ENCODE measurements at places on chromosomes 2 and 18. TPM values are rescaled to one million over a fixed set of nuclear protein-coding genes. Genes with fewer than 3 reads are reported as not detected.

GRCh38 chr18:80246445-80247392, 595 bp downstream of the PARD6G start:
- no peaks in the 10 kb centered on the region for H3K36me3 ChIP-seq
- H3K4me1 ChIP-seq = peaks cover 4% of the 10 kb centered on the region
- H3K4me3 ChIP-seq = peak overlapping the region; percentile 90
- DNase-seq = peak; percentile 23

DNA sequence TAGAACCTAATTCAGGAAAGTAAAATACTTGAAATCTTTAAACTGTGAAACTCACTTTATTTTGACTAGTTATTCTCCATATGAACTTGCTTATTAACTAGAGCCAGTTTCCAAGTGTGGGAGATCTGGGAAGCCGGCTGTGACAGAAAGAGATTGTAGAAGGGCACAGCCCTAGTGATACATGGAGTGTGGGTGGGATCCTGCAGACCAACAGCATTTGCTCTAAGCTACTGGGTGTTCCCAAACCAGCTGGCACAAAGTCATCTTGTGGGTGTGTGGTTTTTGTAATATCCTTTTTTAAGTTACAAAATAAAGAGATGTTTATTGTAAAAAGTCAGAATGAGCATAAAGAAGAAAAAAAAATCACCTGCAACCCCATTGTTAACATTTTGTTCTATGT, 3.4 kb downstream of the DUSP19 start:
- DNase-seq = no peak
- no peaks in the 10 kb centered on the region for H3K36me3 ChIP-seq
- peaks cover 4% of the 10 kb centered on the region for H3K4me1 ChIP-seq
- no peak overlapping the region for H3K4me3 ChIP-seq
- H3K27me3 ChIP-seq = no peaks in the 10 kb centered on the region

GRCh38 chr2:100321866-100322820, at the start of gene LONRF2:
Gene LONRF2 (minus strand): TSS chr2:100322501. CDS start chr2:100322093, 408 bp downstream.
- peak; percentile 76 for DNase-seq
- peak within 1 kb of the TSS; percentile 94 for H3K27ac ChIP-seq
- H3K4me1 ChIP-seq = no peaks in the 10 kb centered on the region
- H3K4me3 ChIP-seq = peak within 1 kb of the TSS; percentile 73
- no peaks in the 10 kb centered on the region for H3K36me3 ChIP-seq

The FBXO48 gene
- polyA plus RNA-seq = 2.8 TPM

The GPAT2 gene
- 0.90 TPM for polyA plus RNA-seq

The SERPINB3 gene
- not detected for polyA plus RNA-seq

The CCDC138 gene
- polyA plus RNA-seq = 1.0 TPM

DNA sequence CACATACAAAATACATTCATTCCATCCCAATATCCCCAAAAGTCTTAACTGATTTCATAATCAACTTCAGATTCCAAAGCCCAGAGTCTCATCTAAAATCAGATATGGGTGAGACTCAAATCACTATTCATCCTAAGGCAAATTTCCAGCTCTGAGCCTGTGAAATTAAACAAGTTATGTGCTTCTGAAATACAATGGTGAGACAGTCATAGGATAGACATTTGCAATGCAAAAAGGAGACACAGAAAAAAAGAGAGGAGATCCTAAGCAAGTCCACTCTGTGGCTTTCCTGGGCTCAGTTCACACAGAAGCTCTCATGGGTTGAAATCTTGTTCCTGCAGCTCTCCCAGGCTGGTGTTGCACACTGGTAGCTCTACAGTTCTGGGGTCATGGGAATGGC, 18.3 kb downstream of the ZNF892 start:
- no peaks in the 10 kb centered on the region for H3K36me3 ChIP-seq
- no peak overlapping the region for H3K4me3 ChIP-seq
- no peaks in the 10 kb centered on the region for H3K27me3 ChIP-seq
- DNase-seq = no peak
- H3K27ac ChIP-seq = no peak overlapping the region

The ATG9A gene
- 37.6 TPM for polyA plus RNA-seq

DNA sequence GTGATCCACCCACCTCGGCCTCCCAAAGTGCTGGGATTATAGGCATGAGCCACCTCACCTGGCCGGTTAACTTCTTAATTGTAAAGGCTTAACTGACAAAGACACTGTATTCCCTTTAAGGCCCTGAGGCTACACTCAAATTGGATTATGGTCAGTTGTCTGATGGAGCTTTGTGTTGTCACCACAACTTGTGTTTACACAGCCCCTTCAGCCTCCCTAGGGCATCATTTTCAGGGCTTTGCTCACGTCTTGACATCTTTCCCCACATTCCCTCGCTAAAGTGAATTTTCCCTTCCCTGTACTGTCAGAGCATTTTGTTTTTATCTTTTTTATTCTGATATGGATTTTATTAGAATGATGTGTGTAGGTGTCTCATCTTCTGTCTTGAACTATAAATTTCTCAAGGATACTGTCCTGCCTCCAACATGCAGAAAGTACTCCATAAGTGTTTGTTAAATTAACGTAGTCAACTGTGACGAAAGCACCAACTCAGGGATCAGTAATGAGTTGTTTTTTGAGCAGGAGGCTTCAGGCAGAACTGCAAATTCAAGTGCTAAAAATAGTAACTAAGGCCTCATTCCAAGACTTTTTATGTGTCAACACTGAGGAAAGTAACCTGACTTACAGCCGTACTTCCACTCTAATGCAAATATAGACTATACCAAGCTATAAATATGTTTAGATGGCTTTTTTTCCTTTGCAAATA, 77.1 kb upstream of the NARS1 start:
- no peaks in the 10 kb centered on the region for H3K27me3 ChIP-seq
- peaks cover 9% of the 10 kb centered on the region for H3K4me1 ChIP-seq
- peak overlapping the region; percentile 53 for H3K27ac ChIP-seq
- no peaks in the 10 kb centered on the region for H3K36me3 ChIP-seq
- no peak overlapping the region for H3K4me3 ChIP-seq

The POTEC gene
- polyA plus RNA-seq = not detected

GRCh38 chr2:155368934-155369333, 670.4 kb downstream of the KCNJ3 start:
- DNase-seq = no peak
- no peaks in the 10 kb centered on the region for H3K36me3 ChIP-seq
- no peaks in the 10 kb centered on the region for H3K27me3 ChIP-seq
- no peaks in the 10 kb centered on the region for H3K4me1 ChIP-seq
- no peak overlapping the region for H3K4me3 ChIP-seq
- H3K27ac ChIP-seq = no peak overlapping the region

The ASPRV1 gene
- 2.8 TPM for polyA plus RNA-seq

- H3K36me3 ChIP-seq = no peaks in the 10 kb centered on the region
- H3K27ac ChIP-seq = no peak overlapping the region
- H3K27me3 ChIP-seq = no peaks in the 10 kb centered on the region
- no peak for DNase-seq
- H3K4me3 ChIP-seq = no peak overlapping the region
Measured at GRCh38 chr18:519019-519879, 18.7 kb upstream of the COLEC12 start.

The TFCP2L1 gene
- 0.97 TPM for polyA plus RNA-seq

The SLC23A3 gene
- polyA plus RNA-seq = 4.3 TPM

DNA sequence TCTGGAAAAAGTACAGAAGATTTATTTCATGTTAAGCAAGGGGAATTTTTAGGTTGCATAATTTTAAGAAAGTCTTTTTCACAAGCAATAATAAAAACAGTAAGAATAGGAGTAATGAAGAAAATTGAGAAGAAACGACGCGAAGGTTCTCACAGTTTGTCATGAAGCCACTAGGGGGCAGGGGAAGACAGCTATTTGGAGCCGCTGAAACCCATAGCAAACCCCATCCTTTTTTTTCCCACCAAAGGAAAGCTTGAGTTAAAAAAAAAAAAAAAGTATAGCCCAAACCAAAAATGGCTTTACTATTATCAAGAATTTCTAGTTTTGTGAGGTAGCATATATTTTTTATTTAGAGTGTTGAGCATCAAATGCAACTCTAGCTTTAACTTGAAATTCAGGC, 300.9 kb downstream of the PHLPP1 start:
- no peak overlapping the region for H3K27ac ChIP-seq
- H3K36me3 ChIP-seq = no peaks in the 10 kb centered on the region
- H3K27me3 ChIP-seq = no peaks in the 10 kb centered on the region
- no peaks in the 10 kb centered on the region for H3K4me1 ChIP-seq
- H3K4me3 ChIP-seq = no peak overlapping the region
- DNase-seq = peak; percentile 79

The SLC9A4 gene
- not detected for polyA plus RNA-seq

DNA sequence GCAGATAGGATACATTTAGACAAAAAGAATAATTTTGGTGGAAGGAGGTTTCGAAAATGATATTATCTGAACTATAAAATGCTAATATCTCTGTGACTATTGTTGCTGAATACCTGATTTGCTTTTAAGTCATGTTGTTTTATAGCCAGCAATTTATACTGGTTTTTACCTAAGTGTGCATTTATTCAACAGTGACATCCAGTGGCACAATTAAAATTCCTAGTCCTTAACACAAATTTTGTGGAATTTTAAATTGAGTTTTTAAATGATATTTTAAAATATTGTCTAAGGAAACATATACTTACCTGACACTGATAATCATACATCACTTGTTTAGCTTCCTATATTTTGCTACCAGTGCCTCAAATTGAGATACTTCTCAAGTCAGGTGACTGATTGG, 144.8 kb downstream of the ARHGAP28 start:
- H3K27me3 ChIP-seq = no peaks in the 10 kb centered on the region
- H3K36me3 ChIP-seq = no peaks in the 10 kb centered on the region
- H3K4me3 ChIP-seq = no peak overlapping the region
- H3K4me1 ChIP-seq = no peaks in the 10 kb centered on the region
- H3K27ac ChIP-seq = no peak overlapping the region

- no peaks in the 10 kb centered on the region for H3K36me3 ChIP-seq
- H3K4me1 ChIP-seq = no peaks in the 10 kb centered on the region
- H3K27me3 ChIP-seq = no peaks in the 10 kb centered on the region
Measured at GRCh38 chr2:236673126-236673822, 103.6 kb downstream of the ACKR3 start.

- H3K36me3 ChIP-seq = no peaks in the 10 kb centered on the region
- peak; percentile 29 for DNase-seq
- H3K27ac ChIP-seq = peak overlapping the region; percentile 79
- H3K4me1 ChIP-seq = peaks cover 6% of the 10 kb centered on the region
- no peaks in the 10 kb centered on the region for H3K27me3 ChIP-seq
- no peak overlapping the region for H3K4me3 ChIP-seq
Measured at GRCh38 chr18:57587098-57587661, 678 bp upstream of the FECH start.

The CCL20 gene
- polyA plus RNA-seq = 0.80 TPM

DNA sequence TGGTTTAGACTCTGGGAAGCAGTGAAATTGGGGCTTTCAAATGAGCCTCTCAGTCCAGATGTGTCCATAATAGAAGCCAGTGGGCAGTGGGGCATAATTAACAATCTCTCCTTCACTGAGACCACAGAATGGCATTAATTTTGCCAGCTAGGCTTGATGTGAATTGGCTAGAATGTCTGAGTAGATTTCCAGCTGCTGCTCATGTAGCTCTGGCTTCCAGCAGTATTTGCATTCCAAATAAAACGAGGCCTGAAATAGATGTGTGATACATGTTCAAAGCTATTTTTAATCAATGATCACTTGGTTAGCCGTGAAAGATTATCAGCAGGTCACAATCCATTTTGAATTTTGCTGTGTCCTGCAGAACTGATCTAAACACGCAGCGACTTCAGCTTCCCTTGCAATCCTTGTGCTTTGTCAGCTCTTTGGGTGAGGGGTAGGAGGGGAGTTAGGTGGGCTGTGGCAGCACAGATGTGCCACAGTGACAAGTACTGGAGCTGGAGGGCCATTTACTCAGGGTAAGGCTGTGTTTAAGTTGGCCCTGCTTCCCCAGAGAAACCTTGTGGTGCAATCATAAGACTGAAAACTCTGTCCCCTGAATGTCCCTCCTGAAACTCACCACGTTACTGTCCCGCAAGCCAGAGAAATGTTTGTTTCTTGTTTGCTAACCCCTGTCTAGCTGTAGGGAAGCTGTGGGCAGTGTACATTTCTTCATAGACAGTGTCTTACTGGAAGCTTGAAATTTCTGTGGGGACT, 56.9 kb upstream of the TMEM178A start:
- no peaks in the 10 kb centered on the region for H3K36me3 ChIP-seq
- no peak overlapping the region for H3K4me3 ChIP-seq
- H3K27ac ChIP-seq = no peak overlapping the region

DNA sequence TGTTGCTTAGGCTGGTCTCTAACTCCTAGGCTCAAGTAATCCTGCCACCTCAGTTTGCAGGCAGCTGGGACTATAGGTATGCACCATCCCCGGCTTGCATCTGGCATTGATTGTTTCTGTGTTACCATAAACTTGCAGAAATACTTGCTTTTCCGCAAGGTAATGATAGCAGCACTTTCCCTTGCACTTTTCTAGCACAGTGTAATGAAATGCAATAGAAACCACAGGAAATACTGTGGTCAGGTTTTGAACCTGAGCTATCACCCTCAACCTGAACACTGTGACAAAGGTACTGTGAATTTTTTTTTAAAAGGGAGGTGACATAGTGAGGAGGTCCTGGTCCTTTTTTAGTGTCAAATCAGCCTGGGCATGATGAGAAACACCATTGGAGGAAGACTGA, 38.3 kb downstream of the DHRS9 start:
- no peaks in the 10 kb centered on the region for H3K4me1 ChIP-seq
- H3K4me3 ChIP-seq = no peak overlapping the region
- DNase-seq = no peak
- H3K27ac ChIP-seq = no peak overlapping the region
- no peaks in the 10 kb centered on the region for H3K36me3 ChIP-seq

The VWC2L gene
- not detected for polyA plus RNA-seq

The FRZB gene
- 2.5 TPM for polyA plus RNA-seq

The NEB gene
- polyA plus RNA-seq = 3.0 TPM

DNA sequence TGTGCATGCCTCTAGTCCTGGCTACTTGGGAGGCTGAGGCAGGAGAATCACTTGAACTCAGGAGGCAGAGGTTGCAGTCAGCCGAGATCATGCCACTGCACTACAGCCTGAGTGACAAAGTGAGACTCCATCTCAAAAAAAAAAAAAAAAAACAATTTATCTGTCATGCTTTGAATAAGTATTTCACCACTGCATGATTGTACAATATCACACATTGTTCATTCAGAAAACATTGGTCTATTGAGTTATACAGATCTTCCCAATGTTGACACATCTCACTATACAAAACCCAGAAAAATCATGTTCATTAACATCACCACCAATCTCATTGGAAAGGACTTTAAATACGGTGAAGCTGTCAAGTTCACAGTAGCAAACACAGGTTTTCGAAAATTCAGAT, 46.8 kb upstream of the PPM1B start:
- H3K27me3 ChIP-seq = no peaks in the 10 kb centered on the region
- H3K4me3 ChIP-seq = no peak overlapping the region

- H3K27ac ChIP-seq = no peak overlapping the region
- no peak overlapping the region for H3K4me3 ChIP-seq
- no peaks in the 10 kb centered on the region for H3K27me3 ChIP-seq
- H3K4me1 ChIP-seq = no peaks in the 10 kb centered on the region
Measured at GRCh38 chr2:235170536-235171521, 219.0 kb downstream of the SH3BP4 start.

DNA sequence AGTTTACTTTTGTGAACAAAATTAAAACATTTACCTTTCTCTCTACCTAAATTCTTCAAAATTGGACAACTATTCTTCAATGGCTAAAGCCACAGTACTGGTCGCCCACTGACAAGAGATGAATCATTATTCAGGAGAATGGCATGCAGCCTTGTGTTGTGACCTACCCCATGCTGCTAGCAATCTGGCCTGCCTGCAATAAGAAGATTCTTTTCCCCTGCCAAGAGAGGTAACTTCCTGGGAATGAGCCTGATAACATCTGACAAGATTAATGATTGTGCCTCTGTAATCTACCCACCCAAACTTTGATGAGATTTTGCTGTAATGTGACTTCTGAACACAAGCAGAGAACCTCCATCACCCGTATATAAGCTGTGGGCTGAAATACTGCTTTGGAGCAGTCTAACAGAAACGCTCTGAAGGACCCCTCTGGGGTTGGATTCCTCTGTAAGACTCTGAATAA, 47.0 kb upstream of the ST3GAL5 start:
- peak; percentile 61 for DNase-seq
- peaks cover 41% of the 10 kb centered on the region for H3K4me1 ChIP-seq
- H3K27me3 ChIP-seq = no peaks in the 10 kb centered on the region
- no peak overlapping the region for H3K4me3 ChIP-seq

The LYPD6 gene
- polyA plus RNA-seq = 0.17 TPM
